Body of pancreas (tissue), 4 donors: ENCODE measurements at places on chromosomes 16 and 17. TPM values are rescaled to one million over a fixed set of nuclear protein-coding genes. Genes with fewer than 3 reads are reported as not detected.

Gene HOXB6
- total RNA-seq = 2.1 TPM

Gene LLGL2
- total RNA-seq = 113 TPM

Gene DPH1
- total RNA-seq = 34.8 TPM

- DNase-seq = no peak
These were observed 92.4 kb downstream of the RGS9 start for GRCh38 chr17:65229621-65229995.

- DNase-seq = no peak
These were observed 12.7 kb upstream of the CD300LD start for GRCh38 chr17:74604761-74605160.

Gene KRT33B
- total RNA-seq = not detected

Gene KCNH4
- total RNA-seq = not detected

DNA sequence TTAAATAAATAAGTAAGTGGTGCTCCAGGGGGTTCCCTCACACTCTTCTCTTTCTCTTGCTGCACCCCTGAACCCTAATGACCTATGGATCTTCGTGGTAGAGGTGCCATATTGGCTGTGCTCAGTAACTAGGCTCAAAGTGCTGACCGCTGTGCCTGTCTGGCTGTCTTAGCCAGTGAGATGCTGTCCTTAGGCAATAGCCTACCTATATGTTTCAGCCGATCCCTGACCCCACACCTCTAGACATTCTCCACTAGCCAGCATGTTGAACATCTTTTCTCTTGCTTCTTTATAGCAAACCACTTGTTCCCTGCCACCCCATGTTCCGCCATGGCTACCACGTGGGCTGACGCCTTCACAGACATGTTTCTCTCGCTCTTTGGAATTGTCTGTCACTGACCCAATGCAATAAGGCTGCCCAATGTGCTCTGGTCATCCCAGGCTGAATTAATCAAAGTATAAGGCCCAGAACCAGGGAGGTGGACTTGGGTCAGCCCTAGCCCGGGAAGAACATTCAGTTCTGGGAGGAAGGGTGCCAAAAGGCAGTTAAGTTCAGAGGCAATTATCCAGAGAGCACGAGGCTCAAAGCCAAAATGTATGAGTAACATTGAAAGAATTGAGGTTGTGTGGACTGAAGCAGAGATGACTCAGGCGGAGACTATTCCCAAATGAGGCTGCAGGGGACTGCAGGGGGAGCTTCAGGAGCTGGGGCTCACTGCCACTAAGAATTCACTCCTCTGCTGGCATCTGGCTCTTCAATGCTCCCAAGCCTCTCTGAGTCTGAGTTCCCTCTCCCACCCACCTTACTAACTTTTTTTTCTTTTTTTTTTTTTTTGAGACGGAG is 28.7 kb upstream of the TNRC6A start:
- DNase-seq = peak; percentile 86

Gene NOD2
- 1.8 TPM for total RNA-seq

Gene MPV17L
- 14.5 TPM for total RNA-seq

DNA sequence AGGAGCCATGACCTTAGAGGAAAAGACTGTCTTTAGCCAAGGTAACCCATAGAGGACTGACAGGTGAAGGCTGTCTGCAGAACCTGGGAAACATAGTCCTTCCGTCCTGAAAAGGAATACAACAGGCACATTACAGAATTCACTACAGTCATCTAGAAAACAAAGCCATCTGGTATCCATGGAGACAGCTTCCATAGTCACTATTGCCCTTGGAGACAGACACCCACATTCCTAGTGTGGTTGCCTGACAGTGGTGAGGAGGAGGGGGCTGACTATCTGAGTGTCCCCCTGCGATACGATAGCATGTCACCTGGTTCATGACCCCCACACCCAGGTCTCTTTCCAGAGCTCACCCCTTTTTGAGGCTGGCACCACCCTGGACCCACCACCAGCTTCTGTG is 254.7 kb downstream of the CDH13 start:
- DNase-seq = no peak

Gene TOM1L1
- total RNA-seq = 50.8 TPM

Gene GLTPD2
- total RNA-seq = not detected

Gene KRT24
- not detected for total RNA-seq

Gene ATP1B2
- total RNA-seq = 1.3 TPM

DNA sequence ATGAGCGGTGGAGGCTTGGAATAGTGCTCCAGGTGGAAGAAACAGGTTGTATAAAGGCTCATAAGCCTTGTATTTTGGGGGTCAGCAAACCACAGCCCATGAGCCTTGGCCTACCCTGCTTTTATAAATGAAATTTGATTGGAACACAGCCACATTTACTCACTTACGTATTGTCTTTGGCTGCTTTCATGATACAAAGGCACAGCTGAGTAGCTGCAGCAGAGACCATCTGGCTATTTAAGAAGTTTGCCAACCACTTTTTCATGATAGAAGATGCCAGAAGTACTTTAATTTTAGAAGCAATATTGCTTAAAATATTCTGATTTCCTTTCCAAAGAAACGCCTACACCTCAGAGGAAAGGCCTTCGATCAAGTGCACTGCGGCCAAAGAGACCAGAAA is 73.8 kb downstream of the C17orf58 start:
- no peak for DNase-seq

Gene ASPHD1
- 4.7 TPM for total RNA-seq

Gene KCNJ2
- 0.33 TPM for total RNA-seq
